Effector CD4-positive, alpha-beta T cell (primary cell): ENCODE measurements at places on chromosomes 5 and 9.
A peak's percentile ranks its signal among the peaks of the same experiment; 100 is the strongest.

DNA sequence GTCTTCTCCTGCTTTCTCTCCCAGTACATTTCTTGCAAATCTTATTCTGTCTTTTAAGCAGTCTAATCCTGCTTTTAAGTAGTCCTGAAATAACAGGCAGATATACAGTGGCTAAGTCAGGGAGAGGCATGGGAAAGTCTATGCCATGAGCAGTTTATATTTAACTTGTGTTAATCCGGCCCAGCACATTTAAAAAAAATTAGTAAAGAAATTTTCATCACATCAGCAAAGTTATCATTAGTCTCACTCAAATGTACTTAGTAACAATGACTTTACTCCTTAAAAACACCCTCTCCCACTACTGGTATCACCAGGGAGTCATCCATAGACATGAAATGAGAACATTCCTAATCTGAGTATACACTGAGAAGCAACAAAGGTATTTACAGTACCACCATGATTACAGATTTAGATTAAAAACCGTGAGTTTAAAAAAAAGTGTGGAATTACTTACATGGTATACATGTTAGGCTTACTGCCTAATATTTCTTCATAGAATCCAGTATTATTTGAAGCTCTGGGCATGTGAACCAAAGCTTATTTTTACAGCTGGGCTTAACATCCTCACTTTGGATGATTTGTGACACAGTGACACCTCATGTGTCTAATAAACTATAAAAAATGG is 75.9 kb upstream of the DAB2 start:
- no peak for DNase-seq

- DNase-seq = no peak
Measured at GRCh38 chr5:132663771-132664695, 6.1 kb downstream of the IL13 start.

DNA sequence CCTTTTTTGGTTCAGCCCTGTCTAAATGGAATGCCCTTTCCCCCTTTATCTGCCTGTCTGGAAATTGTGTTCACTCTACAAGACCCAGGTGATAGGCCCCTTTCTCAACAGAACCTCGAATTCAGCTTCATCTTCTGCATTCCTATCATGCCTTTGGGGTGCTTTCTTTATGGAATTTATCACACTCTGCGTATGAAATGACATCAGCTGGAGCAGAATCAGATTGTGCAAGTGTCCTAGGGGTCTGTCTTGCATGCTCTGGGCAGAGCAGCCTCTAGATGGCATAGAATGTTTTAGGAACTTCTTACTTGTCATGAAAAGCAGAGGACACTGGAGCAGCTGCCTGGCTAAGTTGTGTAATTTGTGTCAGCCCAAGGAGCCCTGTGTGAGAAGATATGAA is 84.9 kb downstream of the ISL1 start:
- no peak for DNase-seq

DNA sequence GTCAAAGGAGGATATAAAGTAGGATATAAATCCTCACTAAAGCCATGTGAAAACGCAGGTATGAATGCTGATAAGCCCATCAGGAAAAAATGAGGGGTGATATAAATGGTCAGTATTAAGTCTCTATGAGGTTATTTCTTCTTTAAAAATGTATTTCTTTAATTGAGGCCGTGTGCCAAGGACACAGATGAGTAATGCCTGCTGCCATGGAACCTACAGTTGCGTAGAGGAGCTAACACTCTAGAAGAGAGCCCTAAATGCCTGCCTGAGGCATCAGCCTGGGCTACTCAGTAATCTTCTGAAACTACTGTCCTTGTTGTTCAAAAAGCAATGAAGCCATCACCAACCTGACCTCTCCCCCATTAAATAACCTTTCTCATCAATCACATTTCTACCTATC is 84.9 kb downstream of the KLHL3 start:
- no peak for DNase-seq

DNA sequence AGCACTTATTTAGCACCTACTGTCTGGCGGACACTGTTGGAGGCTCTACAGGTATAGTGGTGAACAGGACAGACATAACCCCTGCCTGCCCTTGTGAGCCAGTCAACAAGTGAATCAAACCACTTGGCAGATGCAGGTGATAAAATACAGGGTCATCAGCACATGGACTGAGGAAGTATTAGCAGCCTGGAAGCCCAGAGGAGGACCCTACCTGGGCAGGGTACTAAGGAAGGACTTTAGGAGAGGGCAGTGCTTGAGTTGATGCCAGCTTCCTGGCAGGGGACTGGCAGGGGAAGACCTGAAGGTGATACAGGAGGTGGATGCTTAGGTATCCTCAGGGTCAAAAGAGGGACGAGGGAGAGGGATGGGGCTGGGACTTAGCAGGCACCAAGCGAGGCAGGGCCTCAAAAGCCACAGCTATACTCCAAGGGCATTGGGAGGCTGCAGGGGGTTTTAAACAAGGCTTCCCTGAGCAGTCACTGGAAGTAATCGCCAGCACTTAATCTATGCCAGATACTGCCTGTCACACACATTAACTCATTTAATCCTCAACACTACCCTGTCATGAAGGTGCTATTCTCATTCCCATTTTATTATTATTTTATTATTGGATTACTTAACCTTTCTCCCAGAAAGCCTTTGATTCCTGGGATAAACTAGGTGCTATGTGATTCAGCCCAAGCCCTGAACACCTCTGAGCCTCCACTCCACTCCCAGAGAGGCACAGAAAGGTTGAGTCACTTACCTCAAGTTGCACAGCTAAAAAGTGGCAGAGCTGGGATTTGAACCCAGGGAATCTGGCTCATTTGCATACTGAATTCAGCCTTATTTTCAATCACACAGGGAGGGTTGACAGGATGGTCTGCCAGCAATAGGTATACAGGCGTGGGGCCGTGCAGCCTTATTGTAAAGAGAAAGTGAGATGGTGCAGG is 63.8 kb upstream of the ORM1 start:
- DNase-seq = no peak

- no peak for DNase-seq
Measured at GRCh38 chr9:6788162-6789016, 30.6 kb downstream of the KDM4C start.

DNA sequence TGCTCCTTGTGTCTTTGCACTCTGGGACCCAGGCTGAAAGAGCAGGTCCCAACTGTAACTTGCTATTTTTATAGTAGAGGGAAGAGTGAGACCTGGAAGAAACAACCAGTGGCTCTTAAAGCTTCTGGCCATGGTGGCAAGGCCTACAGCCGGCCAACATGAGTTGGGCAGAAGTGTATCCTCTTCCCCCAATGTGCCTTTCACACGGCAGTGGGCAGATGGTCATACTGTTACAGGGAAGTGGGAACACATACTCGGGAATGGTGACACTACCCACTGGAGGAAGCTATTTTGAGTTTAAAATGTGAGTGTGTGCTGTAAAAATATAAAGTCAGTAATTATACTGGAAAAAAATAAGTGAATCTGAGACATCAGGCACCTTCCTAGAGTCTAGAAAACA is 116.0 kb downstream of the MVB12B start:
- no peak for DNase-seq

- no peak for DNase-seq
Measured at GRCh38 chr5:66829826-66830225, 233.6 kb downstream of the MAST4 start.

DNA sequence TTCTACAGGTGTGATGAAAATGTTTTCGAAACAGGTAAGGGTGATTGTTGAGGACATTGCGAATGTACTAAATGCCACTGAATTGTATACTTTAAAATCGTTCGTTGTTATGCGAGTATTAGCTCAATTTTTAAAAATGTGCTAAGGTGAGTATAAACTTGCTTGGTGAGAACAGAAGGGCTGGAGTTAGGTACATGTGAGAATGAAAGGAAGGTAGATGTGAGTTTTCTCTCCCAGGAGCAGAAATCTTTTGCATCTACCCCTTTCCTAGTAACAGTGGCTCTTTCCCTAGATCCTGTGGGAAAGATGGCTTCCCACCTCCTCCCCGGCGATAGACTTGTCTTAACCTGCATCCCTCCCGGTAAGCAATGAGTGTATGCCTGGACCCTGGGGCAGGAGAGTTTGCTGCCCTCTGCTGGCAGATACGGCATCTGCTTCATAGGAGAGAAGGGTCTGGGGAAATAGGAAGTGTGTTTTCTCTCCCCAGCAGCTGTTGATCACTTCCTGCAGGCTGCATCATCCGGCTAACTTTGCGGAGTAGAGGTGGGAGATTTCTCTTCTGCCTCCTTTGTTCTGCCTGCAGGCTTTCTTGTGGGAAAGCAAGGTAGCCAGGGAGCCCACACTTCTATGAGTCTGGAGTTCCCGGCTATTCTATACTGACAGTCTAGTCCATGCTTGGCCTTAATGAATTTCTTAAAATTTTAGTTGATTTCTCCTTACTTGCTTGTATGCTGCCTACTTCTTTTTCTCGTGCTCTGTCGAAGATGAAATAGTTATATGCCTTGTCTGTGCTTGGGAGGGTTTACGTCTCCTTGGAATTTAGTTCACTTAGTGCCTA is 373.3 kb upstream of the SEMA6A start:
- peak; percentile 28 for DNase-seq

- no peak for DNase-seq
Measured at GRCh38 chr5:29077451-29077850, 2039.1 kb upstream of the CDH9 start.

GRCh38 chr5:179554981-179555380 is 4.6 kb downstream of the RUFY1 start:
- no peak for DNase-seq

GRCh38 chr5:42715785-42716184 is 40.8 kb upstream of the CCDC152 start:
- DNase-seq = no peak

- DNase-seq = no peak
Measured at GRCh38 chr9:101705135-101705661, 33.2 kb downstream of the GRIN3A start.

- no peak for DNase-seq
Measured at GRCh38 chr9:123687246-123687751, 242.6 kb downstream of the DENND1A start.

DNA sequence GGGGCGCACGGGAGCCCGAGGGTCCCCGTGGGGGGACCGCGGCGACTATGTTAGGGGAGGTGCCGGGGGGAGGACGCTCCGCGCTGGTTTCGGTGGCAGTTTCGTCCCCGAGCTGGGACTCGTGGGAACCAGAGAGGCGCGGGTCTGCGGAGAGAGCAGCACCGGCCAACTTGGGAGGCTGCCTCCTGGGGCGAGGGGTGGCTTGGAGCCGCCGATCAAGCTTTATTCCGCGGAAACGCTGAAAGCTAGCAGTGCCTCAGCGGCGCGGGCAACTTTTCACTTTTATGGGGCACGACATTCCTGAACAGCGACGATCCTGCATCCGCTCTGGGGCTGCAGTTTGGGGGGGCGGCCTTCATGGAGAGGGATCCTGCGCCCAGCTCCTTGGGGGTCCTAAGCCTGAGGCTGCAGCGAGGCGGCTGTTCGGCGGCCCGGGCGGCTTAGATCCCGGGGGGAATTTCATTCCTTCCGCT is 369 bp downstream of the OCLN start:
- no peak for DNase-seq

GRCh38 chr9:37146410-37146809 is 26.0 kb downstream of the ZCCHC7 start:
- DNase-seq = no peak

GRCh38 chr9:123773783-123774182 is 156.1 kb downstream of the DENND1A start:
- DNase-seq = no peak

- DNase-seq = no peak
Measured at GRCh38 chr9:127181595-127182190, 59.3 kb upstream of the ANGPTL2 start.

- no peak for DNase-seq
Measured at GRCh38 chr5:159199225-159199624, 10.1 kb downstream of the RNF145 start.

DNA sequence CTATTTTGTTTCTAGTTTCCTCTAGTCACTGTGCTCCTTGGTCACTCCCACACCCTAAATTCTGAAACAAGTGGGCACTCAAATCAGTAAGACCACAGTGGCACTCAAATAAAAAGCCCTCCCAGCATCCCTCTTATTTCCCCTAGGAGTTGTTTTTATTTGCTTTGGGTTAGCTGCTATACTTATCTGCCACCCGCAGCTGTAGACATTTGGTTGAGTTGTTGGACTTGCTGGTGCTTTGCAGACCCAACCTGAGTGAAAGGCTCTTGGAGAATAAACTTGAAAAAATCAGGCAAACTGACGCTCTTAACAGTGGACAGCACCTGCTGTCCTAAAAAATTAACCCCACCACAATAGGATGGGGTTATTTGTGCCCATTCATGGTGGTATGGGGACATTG is 203.0 kb downstream of the SPATA31A6 start:
- DNase-seq = no peak

GRCh38 chr9:19410594-19410993 is 1.8 kb downstream of the ACER2 start:
- DNase-seq = no peak

DNA sequence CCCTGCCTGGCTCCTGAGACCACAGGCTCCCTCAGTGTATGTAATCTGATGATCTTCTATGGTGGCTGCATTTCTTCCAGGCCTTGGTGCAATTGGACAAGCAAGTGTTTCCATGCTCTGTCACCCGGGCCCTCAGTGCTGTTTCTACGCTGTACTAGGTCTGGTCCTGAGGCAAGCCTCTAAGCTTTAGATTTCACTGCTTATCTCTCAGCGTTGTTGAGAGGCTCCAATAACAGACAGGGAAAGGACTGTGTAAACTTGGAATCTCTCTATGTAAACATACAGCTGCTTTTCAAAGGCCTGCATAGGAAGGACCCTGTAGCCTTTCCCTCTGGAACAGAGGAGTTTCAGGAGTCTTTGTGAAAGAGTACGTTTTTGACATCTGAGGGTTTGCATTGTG is 38.6 kb upstream of the NFIB start:
- DNase-seq = no peak

GRCh38 chr9:132242621-132243155 is 80.8 kb downstream of the NTNG2 start:
- DNase-seq = no peak

DNA sequence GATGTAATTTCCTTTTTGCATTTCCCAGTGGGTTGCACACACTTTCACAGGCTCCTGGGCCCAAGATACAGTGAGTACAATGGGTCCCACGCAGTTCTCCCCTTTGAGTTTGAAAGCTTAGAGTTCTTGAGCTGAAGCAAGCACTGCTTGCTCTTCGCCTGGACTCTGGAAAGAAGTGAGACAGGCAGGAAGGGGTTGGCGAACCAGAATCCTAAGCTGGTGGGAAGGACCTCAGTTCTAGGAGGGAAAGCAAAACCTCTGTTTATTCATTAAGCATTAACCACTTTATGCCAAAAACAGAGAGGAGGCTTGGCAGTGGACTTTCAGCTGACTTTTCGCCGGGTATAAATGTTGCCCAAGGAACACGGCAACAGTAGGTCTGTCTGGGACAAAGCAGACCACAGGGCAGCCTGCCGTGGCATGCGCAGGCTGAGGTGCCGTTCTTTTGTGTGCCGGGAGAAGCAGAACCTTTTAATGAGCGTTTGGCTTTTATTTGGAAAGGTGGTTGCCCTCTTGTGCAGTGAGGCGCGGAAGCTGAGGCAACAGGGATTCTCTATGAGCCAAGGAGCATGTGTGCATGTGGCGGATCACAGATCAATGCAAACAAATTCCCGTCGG is 239.9 kb upstream of the PANK3 start:
- no peak for DNase-seq

DNA sequence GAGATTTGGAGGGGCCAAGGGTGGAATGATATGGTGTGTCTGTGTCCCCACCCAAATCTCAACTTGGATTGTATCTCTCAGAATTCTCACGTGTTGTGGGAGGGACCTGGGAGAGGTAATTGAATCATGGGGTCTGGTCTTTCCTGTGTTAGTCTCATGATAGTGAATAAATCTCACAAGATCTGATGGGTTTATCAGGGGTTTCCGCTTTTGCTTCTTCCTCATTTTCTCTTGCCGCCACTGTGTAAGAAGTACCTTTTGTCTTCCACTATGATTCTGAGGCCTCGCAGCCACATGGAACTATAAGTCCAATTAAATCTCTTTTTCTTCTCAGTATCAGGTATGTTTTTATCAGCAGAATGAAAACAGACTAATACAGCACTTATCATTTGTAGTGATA is 29.5 kb upstream of the SPIN1 start:
- DNase-seq = no peak
